ENCODE measurements at places on chromosomes 4 and X. TPM values are rescaled to one million over a fixed set of nuclear protein-coding genes. Genes with fewer than 3 reads are reported as not detected.

GRCh38 chrX:103999234-103999633, 14.3 kb downstream of the H2BW1 start:
- no peak overlapping the region for H3K27ac ChIP-seq
- peaks cover 74% of the 10 kb centered on the region for H3K27me3 ChIP-seq
- DNase-seq: no peak
- no peaks in the 10 kb centered on the region for H3K4me1 ChIP-seq
- H3K4me3 ChIP-seq: no peak overlapping the region

GRCh38 chr4:159400558-159401225, 297.8 kb downstream of the RAPGEF2 start:
- H3K27me3 ChIP-seq: no peaks in the 10 kb centered on the region
- no peaks in the 10 kb centered on the region for H3K36me3 ChIP-seq
- no peak for DNase-seq
- no peak overlapping the region for H3K27ac ChIP-seq
- H3K4me3 ChIP-seq: no peak overlapping the region

GRCh38 chrX:73266766-73267165, 52.1 kb upstream of the NAP1L2 start:
- H3K4me1 ChIP-seq: no peaks in the 10 kb centered on the region
- H3K4me3 ChIP-seq: no peak overlapping the region
- H3K36me3 ChIP-seq: no peaks in the 10 kb centered on the region
- 0 out of 2 replicates have a peak, but pooled peaks cover 7% of the 10 kb centered on the region for H3K27me3 ChIP-seq
- DNase-seq: no peak
- H3K27ac ChIP-seq: no peak overlapping the region

GRCh38 chr4:157996061-157997028, 176.5 kb downstream of the GASK1B start:
- H3K4me1 ChIP-seq: peaks cover 30% of the 10 kb centered on the region
- no peak overlapping the region for H3K27ac ChIP-seq
- DNase-seq: no peak
- H3K4me3 ChIP-seq: no peak overlapping the region
- no peaks in the 10 kb centered on the region for H3K36me3 ChIP-seq

- H3K27ac ChIP-seq: peak overlapping the region; percentile 59
- no peaks in the 10 kb centered on the region for H3K36me3 ChIP-seq
- H3K4me3 ChIP-seq: peak overlapping the region; percentile 90
- no peaks in the 10 kb centered on the region for H3K27me3 ChIP-seq
- H3K4me1 ChIP-seq: peaks cover 18% of the 10 kb centered on the region
These were observed 651 bp upstream of the SAP30 start for GRCh38 chr4:173370130-173370476.

- H3K4me1 ChIP-seq: no peaks in the 10 kb centered on the region
- no peak overlapping the region for H3K27ac ChIP-seq
- no peaks in the 10 kb centered on the region for H3K27me3 ChIP-seq
- H3K36me3 ChIP-seq: no peaks in the 10 kb centered on the region
- no peak overlapping the region for H3K4me3 ChIP-seq
These were observed 41.4 kb downstream of the PABPC4L start for GRCh38 chr4:134160211-134160610.

- no peak overlapping the region for H3K27ac ChIP-seq
- no peaks in the 10 kb centered on the region for H3K27me3 ChIP-seq
- H3K36me3 ChIP-seq: no peaks in the 10 kb centered on the region
- peaks cover 7% of the 10 kb centered on the region for H3K4me1 ChIP-seq
- H3K4me3 ChIP-seq: no peak overlapping the region
These were observed 80.2 kb downstream of the SH2D1A start for GRCh38 chrX:124426288-124427169.

- DNase-seq: no peak
- H3K27ac ChIP-seq: no peak overlapping the region
- H3K4me1 ChIP-seq: peaks cover 6% of the 10 kb centered on the region
- no peak overlapping the region for H3K4me3 ChIP-seq
- H3K27me3 ChIP-seq: no peaks in the 10 kb centered on the region
These were observed 34.7 kb upstream of the PDE5A start for GRCh38 chr4:119663160-119663788.

DNA sequence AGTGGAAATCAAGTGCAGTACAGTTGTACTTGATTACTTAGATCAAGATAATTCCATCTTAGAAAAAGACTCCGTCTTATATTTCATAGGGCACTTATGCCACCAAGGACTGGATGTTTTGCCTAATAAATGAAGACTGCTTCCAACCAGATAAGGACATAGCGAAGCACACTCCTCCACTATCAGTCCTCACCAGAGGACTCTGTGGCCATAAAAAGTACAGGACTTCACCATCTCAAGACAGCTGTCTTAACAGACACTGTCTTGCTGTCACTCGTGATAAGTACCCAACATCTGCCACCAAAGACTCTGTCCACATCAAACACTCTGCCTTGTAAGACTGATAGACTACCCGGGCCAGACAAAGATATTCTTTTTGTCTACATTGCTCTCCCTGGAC, 352.0 kb downstream of the TRAM1L1 start:
- no peak for DNase-seq
- no peaks in the 10 kb centered on the region for H3K4me1 ChIP-seq
- no peaks in the 10 kb centered on the region for H3K36me3 ChIP-seq
- H3K4me3 ChIP-seq: no peak overlapping the region

DNA sequence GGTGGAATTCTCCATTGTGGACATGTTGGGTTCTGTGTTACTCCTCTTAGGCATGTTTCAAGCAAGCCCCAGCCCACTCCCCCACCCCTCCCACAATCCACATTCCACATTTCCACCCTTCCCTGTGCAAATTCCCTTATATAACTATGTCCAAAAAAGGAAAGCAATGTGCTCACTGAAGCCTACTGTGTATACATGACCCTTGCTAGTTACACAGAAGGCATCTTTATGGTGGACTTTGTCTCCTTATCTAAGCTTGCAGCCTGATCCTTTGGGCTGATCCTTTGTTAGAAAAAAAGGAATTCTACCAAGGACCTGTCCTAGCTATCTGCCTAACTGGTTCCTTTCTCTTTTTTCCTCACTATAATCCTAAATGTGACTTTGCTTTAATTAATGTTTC, 796.8 kb downstream of the NLGN4X start:
- H3K36me3 ChIP-seq: no peaks in the 10 kb centered on the region
- no peaks in the 10 kb centered on the region for H3K4me1 ChIP-seq
- H3K4me3 ChIP-seq: no peak overlapping the region

- H3K27ac ChIP-seq: no peak overlapping the region
- H3K27me3 ChIP-seq: no peaks in the 10 kb centered on the region
- no peaks in the 10 kb centered on the region for H3K36me3 ChIP-seq
- peak overlapping the region; percentile 92 for H3K4me3 ChIP-seq
These were observed 3.5 kb downstream of the PKD2 start for GRCh38 chr4:88010966-88011365.

GRCh38 chr4:33941854-33942253, 2302.5 kb downstream of the ARAP2 start:
- no peak for DNase-seq
- H3K36me3 ChIP-seq: no peaks in the 10 kb centered on the region
- H3K4me1 ChIP-seq: no peaks in the 10 kb centered on the region

DNA sequence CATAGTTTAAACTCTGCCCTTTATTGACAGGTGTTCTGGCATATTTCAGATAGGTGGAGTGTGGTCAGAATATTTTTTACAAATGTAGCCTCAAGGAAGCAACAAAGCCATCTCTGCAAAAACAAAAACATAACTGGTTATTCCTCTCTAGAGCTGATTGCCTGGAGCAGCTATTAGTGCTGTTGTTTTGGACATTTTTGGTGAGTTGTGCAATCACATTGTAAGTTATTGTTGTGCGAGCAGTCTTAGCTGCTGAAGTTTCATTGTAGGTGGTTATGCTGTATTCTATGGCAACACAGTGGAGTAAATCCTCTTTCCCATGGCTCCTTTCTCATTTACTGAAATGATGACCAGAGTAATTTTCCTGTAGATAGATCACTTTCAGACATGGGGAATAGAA, 1413.0 kb downstream of the PCDH7 start:
- H3K27me3 ChIP-seq: no peaks in the 10 kb centered on the region
- H3K4me1 ChIP-seq: peaks cover 12% of the 10 kb centered on the region
- DNase-seq: no peak
- no peak overlapping the region for H3K27ac ChIP-seq
- H3K4me3 ChIP-seq: no peak overlapping the region
- no peaks in the 10 kb centered on the region for H3K36me3 ChIP-seq

DNA sequence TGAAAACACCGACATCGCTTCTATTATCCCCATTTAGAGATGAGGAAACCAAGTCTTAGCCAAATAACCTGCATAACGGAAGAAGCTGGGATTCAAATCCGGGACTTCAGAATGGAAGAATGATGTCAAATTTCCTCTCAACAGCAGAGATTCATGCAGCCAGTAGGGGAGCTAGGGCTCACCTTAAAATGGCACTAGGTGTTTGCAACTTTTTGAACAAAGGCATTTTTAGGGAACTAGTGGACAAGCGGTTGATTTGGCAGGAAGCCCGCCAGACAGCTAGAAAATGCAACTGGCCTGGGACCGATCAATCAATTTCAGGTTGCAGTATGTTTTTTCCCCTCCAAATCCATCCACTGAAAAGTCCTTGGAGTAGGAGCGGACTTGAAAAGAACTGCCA, 224.2 kb downstream of the PTTG2 start:
- H3K4me3 ChIP-seq: no peak overlapping the region
- no peaks in the 10 kb centered on the region for H3K27me3 ChIP-seq
- H3K4me1 ChIP-seq: peaks cover 26% of the 10 kb centered on the region
- H3K36me3 ChIP-seq: no peaks in the 10 kb centered on the region

DNA sequence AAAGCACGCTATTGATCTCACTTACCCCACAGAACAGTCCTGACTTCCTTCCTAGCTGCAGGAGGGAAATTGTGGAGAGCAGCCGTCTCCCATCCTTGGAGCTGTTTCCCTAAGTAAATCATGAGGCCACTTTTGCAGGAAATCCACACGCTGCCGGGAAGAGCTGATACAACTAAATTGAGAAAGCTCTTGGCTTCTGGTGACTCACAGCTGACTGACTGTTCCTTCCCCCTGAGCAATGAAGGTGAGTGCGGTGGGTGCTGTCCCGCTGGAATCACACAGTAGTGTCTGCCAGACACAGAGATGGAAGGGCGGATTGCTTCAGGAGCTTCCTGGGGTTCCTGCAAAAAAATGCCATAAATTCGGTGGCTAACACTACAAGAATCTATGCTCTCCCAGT, 268.9 kb downstream of the ASMT start:
- peak; percentile 74 for DNase-seq
- H3K27me3 ChIP-seq: no peaks in the 10 kb centered on the region
- H3K36me3 ChIP-seq: no peaks in the 10 kb centered on the region
- peak overlapping the region; percentile 38 for H3K4me3 ChIP-seq

GRCh38 chr4:26786916-26787315, 73.7 kb upstream of the STIM2 start:
- DNase-seq: no peak
- H3K4me3 ChIP-seq: no peak overlapping the region
- H3K36me3 ChIP-seq: no peaks in the 10 kb centered on the region
- peaks cover 47% of the 10 kb centered on the region for H3K4me1 ChIP-seq
- peak overlapping the region; percentile 97 for H3K27ac ChIP-seq

GRCh38 chrX:19686876-19687275, 171.6 kb upstream of the MAP3K15 start:
- H3K36me3 ChIP-seq: no peaks in the 10 kb centered on the region
- no peak overlapping the region for H3K27ac ChIP-seq
- H3K4me3 ChIP-seq: no peak overlapping the region
- H3K4me1 ChIP-seq: peaks cover 17% of the 10 kb centered on the region

DNA sequence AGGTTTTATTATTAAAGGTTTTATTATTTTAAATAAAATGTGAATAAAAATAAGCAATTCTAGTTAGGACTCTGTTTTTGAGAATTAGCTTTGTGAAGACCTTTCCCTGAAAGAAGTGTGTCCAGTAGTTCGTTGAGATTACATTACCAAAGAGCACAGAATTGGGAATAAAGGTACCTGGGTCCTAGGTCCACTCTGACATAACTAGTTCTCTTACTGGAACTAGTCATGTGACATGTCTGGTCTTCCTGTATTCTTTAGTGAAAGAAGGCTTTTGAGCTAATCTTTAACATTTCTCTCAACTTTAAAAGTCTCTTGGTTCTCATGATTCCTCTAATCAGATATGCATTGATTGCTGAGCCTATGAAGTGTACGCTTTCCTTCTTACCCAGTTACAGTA, 292.0 kb upstream of the SMIM31 start:
- H3K36me3 ChIP-seq: no peaks in the 10 kb centered on the region
- H3K4me3 ChIP-seq: no peak overlapping the region
- no peaks in the 10 kb centered on the region for H3K27me3 ChIP-seq
- no peak overlapping the region for H3K27ac ChIP-seq

DNA sequence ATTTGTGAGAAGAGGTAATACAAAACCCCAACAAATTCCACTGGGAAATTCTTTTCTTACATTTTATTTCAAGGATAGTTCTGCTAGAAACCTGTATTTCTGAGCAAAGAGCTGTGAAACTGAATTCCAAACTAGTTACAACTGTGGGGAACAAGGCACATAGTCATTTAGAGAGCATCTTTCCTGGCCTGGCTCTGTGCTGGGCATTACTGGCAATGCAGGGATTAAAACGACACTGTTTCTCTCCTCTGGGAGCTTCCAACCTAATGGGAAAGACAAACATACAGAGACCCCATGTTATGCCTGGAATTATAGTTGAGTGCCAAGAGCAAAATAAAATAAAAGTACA, 36.5 kb downstream of the SUPT20HL1 start:
- DNase-seq: no peak
- H3K27ac ChIP-seq: no peak overlapping the region
- H3K36me3 ChIP-seq: no peaks in the 10 kb centered on the region
- 0 out of 2 replicates have a peak, but pooled peaks cover 14% of the 10 kb centered on the region for H3K27me3 ChIP-seq
- H3K4me1 ChIP-seq: no peaks in the 10 kb centered on the region

DNA sequence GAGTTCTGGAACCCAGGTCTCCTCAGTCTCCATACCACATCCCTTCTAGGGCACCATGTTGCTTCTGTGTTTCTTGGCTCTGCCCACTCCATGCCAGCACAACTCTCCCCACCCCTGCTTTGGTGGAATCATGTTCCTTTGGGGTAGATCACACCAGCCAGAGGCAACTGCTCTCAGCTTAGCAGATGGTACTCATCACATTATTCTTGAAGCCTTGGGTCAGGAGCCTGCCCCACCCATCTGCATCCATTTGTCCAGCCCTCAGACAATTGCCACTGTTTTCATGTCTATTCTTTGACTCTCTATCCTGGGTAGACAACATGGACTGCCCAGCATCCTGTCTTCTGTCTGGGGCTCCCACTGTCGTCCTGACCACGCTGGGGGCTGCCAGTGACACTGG, 147.6 kb downstream of the PTTG2 start:
- no peak overlapping the region for H3K27ac ChIP-seq
- no peaks in the 10 kb centered on the region for H3K36me3 ChIP-seq
- DNase-seq: no peak

- H3K27me3 ChIP-seq: no peaks in the 10 kb centered on the region
- no peaks in the 10 kb centered on the region for H3K36me3 ChIP-seq
- H3K4me3 ChIP-seq: no peak overlapping the region
- DNase-seq: no peak
- no peaks in the 10 kb centered on the region for H3K4me1 ChIP-seq
These were observed 78.3 kb downstream of the AR start for GRCh38 chrX:67622053-67622585.

The RAB33A gene
- total RNA-seq: not detected

The MAGED2 gene
- total RNA-seq: 61.4 TPM

The C1GALT1C1 gene
- 33.3 TPM for total RNA-seq

The SSX4 gene
- total RNA-seq: not detected

The GYPB gene
- not detected for total RNA-seq

The GPR82 gene
- not detected for total RNA-seq

The BDH2 gene
- 16.0 TPM for total RNA-seq

The SH3D19 gene
- total RNA-seq: 31.1 TPM

The PITX2 gene
- 1.7 TPM for total RNA-seq

The PRRG1 gene
- total RNA-seq: 10.8 TPM

The PALLD gene
- 33.5 TPM for total RNA-seq

The CLNK gene
- not detected for total RNA-seq

Measured in PC-3 (cell line).